ENCODE measurements at places on chromosomes 5 and 9. TPM values are rescaled to one million over a fixed set of nuclear protein-coding genes. Genes with fewer than 3 reads are reported as not detected.

GRCh38 chr5:64973215-64973614 is 204.5 kb downstream of the CWC27 start:
- DNase-seq: no peak

DNA sequence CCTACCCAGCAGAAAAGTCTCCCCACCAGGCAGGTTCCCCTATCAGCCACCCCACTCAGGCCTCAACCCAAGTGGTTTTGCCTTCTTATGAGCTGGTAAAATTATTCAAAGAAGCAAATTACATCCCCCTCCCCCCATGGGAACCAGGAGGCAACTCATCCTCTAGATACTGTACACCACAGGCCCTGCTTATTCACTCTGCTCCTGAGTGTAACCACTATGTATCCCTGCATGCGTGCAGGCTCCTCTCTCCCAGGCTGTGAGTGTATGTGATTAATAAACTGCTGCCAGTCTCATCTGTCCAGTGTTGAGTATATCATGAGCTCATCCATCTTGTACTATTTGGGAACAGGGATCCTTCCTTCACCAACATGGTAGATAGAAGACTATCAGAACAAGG is 8.6 kb downstream of the KCTD16 start:
- no peak for DNase-seq

DNA sequence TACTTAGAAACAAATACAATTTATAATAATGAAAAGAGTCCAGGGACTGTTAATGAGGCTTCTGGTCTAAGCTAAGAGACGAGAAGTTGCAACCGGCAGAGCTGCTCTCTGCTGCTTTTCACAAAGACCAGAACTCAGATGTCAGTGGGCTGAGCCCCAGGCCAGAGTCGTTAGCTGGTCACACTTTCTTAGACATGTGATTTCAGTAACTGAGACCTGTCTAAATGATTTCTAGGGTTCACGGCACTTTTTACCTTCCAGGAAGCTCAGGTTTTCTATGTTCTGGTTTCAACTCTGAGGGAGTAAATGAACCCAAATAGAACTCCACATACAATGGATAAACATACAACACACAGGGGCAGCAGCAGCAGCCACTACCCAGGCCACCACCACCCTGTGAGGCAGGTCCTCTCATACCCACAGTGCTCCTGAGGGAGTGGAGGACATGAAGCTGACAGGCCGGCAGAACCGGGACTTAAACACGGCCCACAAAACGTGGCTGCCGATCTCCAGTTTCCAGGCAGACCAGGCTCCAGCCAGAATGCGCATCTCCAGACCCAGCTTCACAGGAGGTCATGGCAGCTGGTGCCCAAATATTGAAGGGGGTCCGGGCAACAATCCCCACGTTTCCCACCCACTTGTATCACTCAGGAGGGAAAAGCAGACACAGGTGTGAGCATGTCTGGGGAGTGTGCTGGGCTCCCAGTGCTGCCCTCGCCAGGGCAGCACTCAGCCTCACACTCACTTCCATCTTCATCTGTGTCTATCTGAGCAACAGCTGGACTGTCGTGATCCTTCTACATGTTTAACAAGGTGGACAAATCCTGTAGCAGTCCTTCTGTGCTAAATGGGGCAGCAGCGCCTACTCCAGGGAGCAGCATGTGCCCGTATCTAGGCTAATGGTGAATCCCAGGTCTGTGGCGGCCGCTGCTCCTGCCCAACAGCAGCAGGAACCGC is 38.8 kb downstream of the IARS1 start:
- DNase-seq: no peak

DNA sequence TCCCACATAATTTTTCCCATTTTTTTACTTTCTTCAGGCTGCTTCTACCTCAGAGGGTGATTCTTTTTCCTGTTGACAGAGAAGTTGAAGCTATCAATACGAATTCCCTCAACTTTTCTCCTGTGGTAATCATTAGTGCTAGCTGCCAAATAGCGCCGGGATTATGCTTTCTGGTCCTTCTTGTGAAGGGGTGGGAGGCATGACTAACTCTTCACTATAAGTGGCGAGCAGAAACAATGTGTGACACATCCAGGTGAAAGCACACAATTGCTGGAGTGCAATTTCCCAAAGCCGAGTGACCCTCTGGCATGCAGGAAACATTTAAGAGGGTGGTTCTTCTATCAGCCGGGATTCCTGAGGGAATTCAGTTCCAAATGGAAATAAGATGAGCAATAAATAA is 56.0 kb downstream of the TRPC7 start:
- no peak for DNase-seq

- DNase-seq: peak; percentile 30
Observed at GRCh38 chr9:113906411-113907110, 30.5 kb downstream of the ZNF618 start.

DNA sequence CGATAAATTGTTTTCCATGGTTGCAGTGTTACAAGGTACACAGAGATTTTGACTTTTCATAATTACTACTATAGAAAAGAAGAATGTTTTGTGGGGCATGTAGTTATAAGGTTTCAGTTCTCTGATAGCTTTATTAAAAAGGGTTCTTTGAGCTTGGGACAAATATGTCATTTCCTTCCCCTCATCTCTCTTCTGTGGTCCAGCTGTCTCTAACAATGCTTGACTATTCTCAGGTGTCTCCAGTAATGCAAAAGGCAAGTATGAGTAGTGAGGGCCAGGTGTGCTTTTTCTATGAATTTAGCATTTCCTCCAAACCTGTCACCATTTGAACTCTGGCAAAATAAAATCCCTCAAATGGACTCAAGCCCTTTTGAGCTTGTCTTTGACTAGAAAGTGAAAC is 84.3 kb downstream of the SLF1 start:
- DNase-seq: no peak

DNA sequence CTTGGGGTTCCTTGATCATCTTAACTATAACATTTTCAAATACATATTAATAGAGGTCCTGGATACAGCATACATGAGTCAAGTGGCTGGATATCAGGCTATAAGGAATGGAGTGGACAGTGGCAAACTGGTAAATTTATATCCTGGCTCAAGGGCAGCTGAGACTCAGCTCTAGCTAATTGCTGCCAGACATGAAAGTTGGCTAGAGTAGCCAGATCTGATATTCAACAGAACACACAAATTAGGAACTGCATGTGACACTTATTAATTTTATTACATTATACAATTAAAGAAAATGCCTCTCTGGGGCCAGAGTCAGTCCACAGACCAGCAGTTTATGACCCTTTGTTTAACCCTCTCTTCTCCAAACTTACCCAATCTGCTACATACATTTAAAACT is 206.5 kb downstream of the KCTD16 start:
- no peak for DNase-seq

- DNase-seq: peak; percentile 30
Observed at GRCh38 chr9:4137681-4138099, 162.2 kb downstream of the GLIS3 start.

- DNase-seq: no peak
Observed at GRCh38 chr9:69715825-69716224, 43.7 kb upstream of the APBA1 start.

- no peak for DNase-seq
Observed at GRCh38 chr5:136382791-136383190, 17.4 kb upstream of the TRPC7 start.

- no peak for DNase-seq
Observed at GRCh38 chr9:131122158-131122557, 3.2 kb upstream of the NUP214 start.

DNA sequence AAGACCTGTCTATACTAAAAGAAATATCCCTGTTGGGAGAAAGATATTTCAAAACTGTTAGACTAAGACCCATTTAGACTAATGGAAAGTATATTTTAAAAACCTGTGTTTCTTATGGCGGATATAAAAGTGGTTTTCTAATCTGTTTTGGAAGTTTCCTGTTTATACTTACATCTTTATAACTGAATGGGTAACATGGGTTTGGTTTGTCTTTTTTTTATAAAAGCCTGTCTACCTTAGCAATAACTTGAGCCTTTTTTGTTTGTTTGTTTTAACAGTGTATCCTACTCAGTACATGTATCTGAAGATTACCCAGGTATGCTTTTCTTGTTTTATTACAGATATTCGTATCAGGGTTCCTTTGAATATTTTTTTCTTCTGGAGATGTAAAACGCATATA is 83.4 kb downstream of the PARP8 start:
- DNase-seq: no peak

GRCh38 chr9:38137342-38137741 is 68.3 kb upstream of the SHB start:
- no peak for DNase-seq

GRCh38 chr5:1348986-1349245 is 4.0 kb upstream of the CLPTM1L start:
- no peak for DNase-seq

GRCh38 chr5:176536132-176536901 is 885 bp downstream of the RNF44 start:
- peak; percentile 82 for DNase-seq

GRCh38 chr5:154485850-154486426 is 7.9 kb upstream of the HAND1 start:
- no peak for DNase-seq

Gene ALDH1A1
- 287 TPM for total RNA-seq

Gene PCDHGB7
- total RNA-seq: 12.6 TPM

Gene SCGB3A2
- total RNA-seq: not detected

Gene RNF145
- 59.7 TPM for total RNA-seq

Gene PALM2AKAP2
- not detected for total RNA-seq

Gene CHMP5
- total RNA-seq: 54.5 TPM

Gene GNG10
- total RNA-seq: 33.0 TPM

Gene ESM1
- total RNA-seq: 577 TPM

All from endothelial cell of umbilical vein (primary cell).